MG63 (cell line): ENCODE measurements at places on chromosomes 6 and 20. TPM values are rescaled to one million over a fixed set of nuclear protein-coding genes. Genes with fewer than 3 reads are reported as not detected.

The TINAG gene
- total RNA-seq, result not detected in 2 replicates

The ANKRD6 gene
- total RNA-seq, result 0.27 and 7.1 TPM in 2 replicates

- DNase-seq, result no peak
Measured at GRCh38 chr6:21871831-21872230, 278.3 kb downstream of the SOX4 start.

- DNase-seq, result peak; percentile 86
Measured at GRCh38 chr6:106116125-106116832, 30.1 kb downstream of the PRDM1 start.

- peak; percentile 32 for DNase-seq
Measured at GRCh38 chr6:110878751-110879522, 4.4 kb downstream of the AMD1 start.

DNA sequence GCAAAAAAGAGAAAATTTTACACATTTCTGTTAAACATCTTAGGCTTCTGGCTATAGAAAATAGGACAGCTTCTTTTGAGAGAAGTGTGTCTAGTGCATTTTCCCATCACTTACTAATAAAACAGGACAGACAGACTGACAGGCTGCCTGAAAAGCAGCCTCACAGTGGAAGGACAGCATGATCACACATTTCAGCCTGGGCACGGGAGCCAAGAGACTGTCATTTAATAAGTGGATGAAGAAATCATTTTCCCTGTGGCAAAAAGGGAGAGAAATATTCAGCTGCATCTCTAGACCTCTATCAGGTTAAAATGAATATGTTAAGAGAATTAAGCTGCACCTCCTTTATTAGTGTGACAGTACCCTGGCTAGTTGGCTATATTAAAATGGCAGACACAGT, 960.5 kb downstream of the KIF16B start:
- no peak for DNase-seq

The MAN1A1 gene
- total RNA-seq, result 14.2 and 29.6 TPM in 2 replicates

GRCh38 chr6:10587656-10588406, 66.7 kb downstream of the GCNT2 start:
- DNase-seq, result peak; percentile 19

DNA sequence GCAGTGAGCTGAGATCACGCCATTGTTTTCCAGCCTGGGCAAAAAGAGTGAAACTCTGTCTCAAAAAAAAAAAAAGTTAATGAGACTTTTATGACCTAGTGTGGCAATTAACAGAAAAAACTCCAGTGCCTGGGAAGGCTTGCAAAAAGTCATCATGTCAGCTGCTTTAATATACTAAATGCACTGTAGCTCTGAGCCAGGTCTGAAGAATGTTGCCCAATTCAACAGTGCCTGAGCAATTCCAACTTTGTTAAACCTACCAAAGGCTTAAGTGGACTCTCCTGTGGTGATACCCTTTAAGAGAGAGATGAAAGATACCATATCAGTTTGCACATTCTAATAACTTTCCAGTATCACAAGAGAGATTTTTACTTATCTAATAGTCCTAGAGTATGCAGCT, 6.5 kb upstream of the ROS1 start:
- no peak for DNase-seq

GRCh38 chr20:19901226-19901625, 115.9 kb upstream of the NAA20 start:
- no peak for DNase-seq

GRCh38 chr6:127053875-127054235, 64.6 kb upstream of the RSPO3 start:
- DNase-seq, result no peak

The XPO5 gene
- total RNA-seq, result 26.6 and 35.7 TPM in 2 replicates

GRCh38 chr20:48064929-48065328, 279.6 kb upstream of the SULF2 start:
- no peak for DNase-seq

The TNNC2 gene
- total RNA-seq, result not detected in 2 replicates

GRCh38 chr6:163200289-163200688, 214.2 kb upstream of the QKI start:
- DNase-seq, result no peak

GRCh38 chr20:41316051-41316450, 1.5 kb downstream of the ZHX3 start:
- no peak for DNase-seq

- no peak for DNase-seq
Measured at GRCh38 chr6:149194820-149195558, 122.5 kb upstream of the TAB2 start.

The MYBL2 gene
- 29.8 and 30.5 TPM in 2 replicates for total RNA-seq
